ENCODE measurements at places on chromosomes 6 and 20.

DNA sequence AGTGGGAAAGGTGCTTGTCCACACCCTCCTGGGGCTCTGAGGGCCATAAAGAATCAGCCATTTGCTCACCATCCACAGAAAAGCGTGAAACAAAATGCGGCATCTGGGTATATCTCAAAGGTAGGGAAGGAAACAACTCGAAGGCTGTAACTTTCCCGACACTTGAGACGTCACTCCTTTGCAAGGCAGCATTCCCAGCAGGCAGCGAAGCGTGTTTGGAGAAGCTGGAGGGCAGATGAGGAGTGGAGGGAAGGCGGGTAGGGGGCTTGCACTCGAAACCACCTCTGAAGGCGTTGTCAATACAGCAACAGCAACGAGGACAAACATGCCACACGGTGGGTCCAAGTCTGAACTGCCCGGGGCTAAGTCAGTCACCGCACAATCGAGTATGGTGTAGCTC is 98.4 kb downstream of the FOXC1 start:
- DNase-seq: no peak

DNA sequence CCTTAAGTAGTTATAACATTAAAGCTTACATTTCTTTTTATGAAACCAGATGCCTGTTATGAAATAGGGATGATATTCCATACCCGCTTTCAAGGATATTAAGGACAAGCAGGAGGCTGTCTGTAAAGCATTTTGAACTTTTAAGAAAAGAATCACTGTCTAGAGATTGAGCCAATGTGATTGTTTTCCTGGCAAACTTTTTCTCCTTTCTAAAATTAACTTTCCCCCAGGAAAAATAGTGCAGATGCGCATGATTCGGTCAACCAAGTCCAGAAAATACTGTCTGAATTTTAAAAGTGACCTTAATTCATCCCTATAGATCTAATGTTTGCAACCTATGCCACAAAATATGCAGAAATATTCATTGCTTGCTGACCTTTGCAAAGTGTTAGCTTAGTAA is 15.1 kb upstream of the DEK start:
- DNase-seq: no peak

DNA sequence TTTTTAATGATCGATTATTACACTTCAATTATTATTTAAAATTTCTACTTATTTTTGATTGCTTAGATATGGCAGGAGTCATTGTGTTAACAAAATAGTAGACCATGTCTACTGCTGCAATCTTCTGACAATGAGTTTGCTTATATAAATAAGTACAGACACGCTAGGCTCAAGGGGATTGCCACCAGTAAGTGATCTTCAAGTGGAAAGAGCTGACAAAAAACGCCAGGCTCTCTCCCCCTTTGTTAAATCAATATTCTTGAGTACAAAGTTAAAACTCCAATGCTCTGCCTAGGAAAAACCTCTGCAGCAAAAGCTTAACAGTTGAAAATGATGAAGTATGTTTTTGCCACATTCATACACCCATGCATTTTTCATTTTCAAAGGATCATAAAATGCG is 738.1 kb downstream of the HDGFL1 start:
- DNase-seq: no peak

DNA sequence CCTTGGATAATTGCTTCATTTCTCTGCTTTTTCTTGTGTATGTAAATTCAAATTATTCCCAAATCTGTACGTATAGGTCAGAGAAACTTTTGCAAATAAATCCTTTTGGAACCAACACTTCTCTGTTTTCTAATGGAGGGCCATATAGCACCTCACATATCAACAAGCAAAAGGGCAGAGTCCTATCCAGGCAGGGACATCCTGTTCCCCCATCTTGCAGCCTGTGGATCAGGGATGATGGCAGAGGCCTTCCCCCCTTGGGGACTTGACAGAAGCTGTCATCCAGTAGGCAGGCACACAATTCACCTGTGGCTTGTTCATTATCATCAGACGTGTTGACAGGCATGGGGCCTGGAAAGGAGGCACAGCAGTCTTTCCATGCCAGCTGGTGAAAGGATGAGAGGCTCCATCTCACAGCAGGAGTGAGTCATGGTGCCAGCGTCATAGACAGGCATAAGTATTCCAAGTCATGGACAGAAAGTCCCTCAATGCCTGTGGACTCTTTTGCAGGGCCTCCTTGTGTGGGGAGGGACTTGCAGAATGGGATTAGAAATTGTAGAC is 31.8 kb upstream of the PLEKHG1 start:
- DNase-seq: no peak

DNA sequence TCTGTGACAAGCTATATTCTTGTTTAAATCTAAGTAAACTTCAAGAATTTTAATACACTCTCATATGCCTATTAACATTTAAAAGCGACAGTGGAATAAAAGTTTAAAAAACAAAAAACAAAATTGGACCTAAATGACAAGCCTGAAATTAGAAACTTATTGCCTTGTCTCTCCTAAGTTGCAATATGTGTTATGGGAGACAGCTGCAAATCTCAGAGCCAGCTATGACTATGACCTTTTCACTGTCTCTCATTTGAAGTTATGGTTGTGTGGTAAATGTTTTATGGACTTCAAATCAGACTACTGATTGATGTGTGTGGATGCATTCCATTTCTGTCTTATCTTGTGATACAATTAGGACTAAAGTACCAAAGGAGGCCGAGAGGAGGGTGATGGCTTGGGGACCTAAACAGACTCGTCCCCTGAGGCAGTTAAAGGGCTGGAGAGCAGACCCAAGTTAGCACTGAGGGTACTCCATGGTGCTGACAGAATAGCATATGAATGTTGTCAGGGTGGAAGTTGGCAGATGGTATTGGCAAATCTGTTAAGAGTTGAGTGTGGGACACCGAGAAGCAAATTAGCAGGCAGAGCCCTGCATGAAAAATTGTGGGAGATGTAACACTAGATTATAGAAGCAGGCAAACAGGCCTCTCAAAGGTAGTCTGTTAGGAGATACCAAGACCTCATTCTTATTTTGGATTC is 930.1 kb upstream of the MAN1A1 start:
- DNase-seq: no peak

- DNase-seq: no peak
These were observed 83.0 kb upstream of the GATA5 start for GRCh38 chr20:62558779-62559178.

DNA sequence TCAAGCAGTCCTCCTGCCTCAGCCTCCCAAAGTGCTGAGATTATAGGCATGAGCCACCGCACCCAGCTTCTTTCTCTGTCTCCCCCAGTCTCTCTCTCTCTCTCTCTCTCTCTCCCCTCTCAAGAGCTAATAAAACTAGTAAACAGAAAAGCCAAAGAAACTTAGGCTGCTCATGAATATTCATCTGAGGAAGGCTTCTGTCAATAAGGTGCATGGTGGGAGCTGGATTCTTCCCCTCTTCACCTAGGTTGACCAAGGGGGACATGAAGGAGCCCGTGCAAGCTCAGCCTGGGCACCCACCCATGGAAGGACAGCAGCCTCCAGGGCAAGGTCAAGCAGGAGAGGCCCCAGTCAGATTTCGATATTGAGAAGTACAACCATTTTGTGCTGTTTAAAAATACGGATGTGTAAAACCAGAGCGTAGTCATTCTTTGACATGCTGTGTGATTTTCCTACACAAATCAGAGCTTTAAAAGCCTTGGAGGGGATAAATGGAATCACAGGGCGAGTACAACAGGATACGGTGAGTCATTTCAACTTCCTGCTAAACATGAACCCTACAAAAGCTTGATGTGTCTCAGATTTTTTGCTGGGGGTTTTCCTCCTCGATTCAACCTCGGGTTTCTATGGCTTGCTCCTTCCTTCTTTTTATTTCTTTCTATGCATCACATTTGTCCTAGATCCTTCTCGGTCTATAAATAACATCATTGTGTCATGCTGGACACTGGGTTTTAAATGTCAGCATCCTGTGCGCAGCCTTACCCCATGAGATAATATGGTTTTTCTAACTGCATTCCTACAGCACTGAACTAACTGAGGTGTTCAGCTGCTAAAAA is 368.9 kb upstream of the JARID2 start:
- DNase-seq: peak; percentile 91

GRCh38 chr20:10863337-10864060 is 189.7 kb upstream of the JAG1 start:
- DNase-seq: no peak

- no peak for DNase-seq
These were observed 170.6 kb downstream of the CARMIL1 start for GRCh38 chr6:25449774-25450173.

- no peak for DNase-seq
These were observed 384.5 kb downstream of the SMOC2 start for GRCh38 chr6:168825226-168826077.

DNA sequence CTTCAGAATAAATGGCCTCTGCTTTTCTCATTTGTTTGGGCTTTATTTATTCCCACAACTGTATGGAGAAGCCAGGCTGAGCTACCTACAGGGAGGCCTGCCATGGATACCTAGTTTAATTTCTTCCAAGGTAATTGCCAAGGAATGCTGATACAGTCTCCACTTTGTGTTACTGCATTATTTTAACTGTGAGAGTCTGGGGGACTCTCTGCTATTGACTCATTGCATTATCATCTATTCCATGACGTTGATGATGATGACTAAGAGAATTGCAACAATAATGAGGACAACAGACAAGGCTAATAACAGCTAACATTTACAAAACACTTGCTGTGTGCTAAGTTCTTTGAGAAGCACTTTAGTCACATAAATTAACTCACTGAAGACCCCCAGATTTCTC is 88.3 kb upstream of the COL21A1 start:
- no peak for DNase-seq

- peak; percentile 52 for DNase-seq
These were observed 17.5 kb upstream of the ZSCAN9 start for GRCh38 chr6:28207510-28208110.

GRCh38 chr6:165119231-165120020 is 190.0 kb downstream of the C6orf118 start:
- DNase-seq: no peak

- DNase-seq: no peak
These were observed 180.2 kb upstream of the MARCKS start for GRCh38 chr6:113676968-113677367.

DNA sequence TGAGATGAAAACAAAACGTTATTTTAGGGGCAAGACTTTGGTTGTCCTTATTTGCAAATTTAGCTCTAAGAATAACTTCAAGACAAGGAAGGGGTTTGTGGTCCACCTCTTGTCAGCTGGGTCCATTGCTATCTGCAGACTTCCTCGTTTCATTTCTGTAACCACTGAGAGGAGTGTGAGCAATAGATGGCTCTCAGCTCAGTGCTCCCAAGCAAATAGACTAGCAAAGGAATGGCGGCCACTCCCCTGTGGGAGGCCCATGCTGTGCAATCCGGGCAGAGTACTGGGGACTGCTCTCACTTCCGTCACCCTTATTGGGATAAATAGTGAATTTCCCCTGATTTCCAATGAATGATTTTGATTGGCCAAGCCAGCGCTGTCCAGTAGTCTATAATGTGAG is 176.6 kb downstream of the ZDHHC14 start:
- peak; percentile 91 for DNase-seq

DNA sequence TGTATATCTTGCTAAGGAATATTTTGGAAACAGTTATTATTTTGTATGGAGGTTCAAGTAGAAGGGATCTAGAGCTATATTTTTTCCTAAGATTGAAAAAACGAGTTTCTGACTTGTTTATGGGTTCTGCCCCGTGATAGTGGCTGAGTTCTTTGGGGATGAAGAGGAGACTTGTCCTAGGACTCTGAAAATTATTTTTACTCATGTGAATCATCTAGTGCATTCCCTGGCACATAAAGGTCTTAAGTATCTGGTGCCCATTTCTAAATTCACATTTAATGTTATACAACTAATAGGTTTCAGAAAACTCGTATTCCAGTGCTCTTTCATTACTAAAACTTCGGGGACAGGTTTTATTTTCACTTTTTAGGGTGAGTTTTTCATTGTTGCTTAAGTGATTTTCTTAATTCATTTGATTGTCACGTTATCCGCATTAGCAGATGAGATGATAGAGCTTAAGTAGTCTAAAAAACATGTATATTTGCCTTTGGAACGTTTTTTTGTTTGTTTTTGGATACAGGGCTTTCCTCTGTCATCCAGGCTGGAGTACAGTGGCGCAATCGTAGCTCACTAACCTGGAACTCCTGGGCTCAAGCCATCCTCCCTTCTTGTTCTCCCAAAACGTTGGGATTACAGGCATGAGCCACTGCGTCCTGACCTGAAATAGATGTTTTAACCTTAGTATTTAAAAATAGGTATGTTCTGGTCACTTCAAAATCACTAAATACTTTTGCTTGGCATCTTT is 2.1 kb downstream of the NFYA start:
- DNase-seq: no peak

All from GM12865 (cell line).